ENCODE measurements at places on chromosomes 2 and 18.

- DNase-seq = no peak
These were observed 35.6 kb downstream of the FBLN7 start for GRCh38 chr2:112173646-112174319.

GRCh38 chr2:8133363-8133762, 548.5 kb upstream of the ID2 start:
- no peak for DNase-seq

DNA sequence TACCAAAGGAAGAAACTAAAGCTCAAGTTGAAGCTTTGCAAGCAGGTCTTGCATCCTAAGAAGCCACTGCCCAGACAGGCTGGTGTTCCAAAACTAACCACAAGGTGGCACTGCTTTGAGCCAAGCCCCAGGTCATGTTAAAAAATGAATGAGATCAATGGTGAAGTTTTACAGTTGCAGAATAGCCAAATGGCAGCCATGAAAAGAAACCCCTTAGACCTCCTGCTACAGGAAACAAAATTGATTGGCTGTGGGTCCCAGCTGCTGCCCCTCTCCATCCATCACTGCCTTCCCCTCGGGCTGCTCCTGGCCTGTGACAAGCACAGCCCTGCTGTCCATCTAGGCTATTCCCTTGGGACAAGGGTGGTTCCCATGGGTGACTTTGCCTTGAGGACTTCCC, 20.7 kb upstream of the MREG start:
- no peak for DNase-seq

- DNase-seq = no peak
These were observed 94.3 kb upstream of the KCTD1 start for GRCh38 chr18:26642440-26643348.

GRCh38 chr2:115303-115702, 69.0 kb upstream of the FAM110C start:
- no peak for DNase-seq

- DNase-seq = no peak
These were observed 31.4 kb upstream of the TAF1B start for GRCh38 chr2:9811679-9812511.

DNA sequence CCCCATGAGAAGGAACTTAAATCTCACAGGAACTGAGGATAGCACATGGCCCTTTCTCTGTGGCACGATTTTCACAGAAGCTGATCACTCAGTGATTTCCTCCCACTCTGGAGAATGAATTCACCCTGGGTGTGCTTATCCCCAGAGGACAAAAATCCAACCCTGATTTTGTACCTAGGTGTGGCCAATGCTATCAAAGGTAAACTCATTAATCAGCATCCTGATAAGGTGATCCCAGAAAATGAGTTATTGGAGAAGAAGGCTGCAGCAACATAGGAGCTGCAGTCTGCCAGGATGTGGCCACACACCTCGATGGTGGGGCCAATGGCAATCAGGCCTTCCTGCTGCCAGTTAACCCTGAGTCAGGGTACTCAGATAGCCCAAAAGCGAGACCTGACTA, 8.2 kb upstream of the SULT1C2 start:
- DNase-seq = no peak

- DNase-seq = no peak
These were observed 86.0 kb downstream of the ICOS start for GRCh38 chr2:204022550-204022949.

DNA sequence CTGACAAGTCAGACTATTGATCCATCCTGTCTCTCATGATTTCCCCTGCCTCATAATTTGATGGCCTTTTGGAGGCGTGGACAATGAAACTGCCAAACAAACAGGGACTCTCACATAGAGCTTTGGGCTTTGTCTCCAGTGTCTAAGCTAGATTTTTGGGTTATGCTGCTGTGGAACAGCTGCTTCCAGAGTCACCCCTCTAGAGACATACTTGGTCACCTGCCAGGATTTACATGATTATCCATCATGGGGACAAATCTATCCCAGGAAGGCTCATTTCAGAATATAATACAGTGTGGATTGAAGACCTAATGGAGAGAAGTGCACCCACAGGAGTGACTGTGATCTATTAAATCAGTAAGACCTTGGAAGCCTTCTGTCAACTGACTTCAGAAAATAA, 159.6 kb downstream of the SLC8A1 start:
- DNase-seq = no peak

GRCh38 chr2:214410918-214411554, at the start of gene VWC2L:
VWC2L (plus strand) TSS chr2:214411054; CDS start chr2:214414194, 3,140 bp downstream.
- DNase-seq = peak; percentile 2

- DNase-seq = no peak
These were observed 26.8 kb downstream of the AAK1 start for GRCh38 chr2:69616755-69617154.

DNA sequence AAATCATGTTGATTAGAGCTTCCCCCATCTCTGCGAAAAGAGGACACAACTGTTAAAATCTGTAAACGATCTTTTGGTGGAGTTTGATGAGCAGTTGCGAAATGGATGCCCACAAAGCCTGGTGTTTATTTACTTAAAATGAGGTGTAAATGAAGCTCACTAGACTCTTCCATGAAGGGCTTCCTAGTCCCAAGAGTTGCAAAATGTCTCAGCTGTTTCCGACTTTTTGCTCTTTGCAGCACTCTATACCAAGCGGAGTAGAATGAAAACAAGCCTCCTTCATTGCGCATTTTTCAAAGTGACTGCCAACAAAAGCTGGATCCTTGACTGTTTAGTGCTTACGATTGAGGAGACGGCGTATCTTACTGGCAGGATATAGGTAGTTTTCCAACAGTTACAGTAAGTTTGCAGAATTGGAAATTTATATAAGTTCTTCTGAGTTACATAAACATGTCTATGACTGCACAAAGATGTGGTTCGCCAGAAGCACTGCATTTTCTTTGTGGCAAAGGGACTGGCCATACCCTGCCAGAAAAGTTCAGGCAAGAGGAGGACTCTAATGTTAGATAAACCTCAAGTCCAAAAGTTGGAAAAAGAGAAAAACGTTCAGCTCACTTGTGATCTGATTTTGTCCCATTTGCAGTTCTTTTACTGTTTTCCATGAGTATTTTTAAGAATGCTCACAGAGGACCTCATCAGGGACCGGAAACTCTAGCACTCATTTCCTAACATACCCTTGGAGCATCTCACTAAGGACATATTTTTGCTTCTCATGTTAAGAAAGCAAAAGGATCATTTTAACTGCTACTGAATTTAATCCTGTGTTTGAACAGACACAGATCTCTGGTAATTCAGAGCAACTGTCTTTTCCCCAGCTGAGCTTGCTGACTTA, 42.7 kb downstream of the COLEC12 start:
- DNase-seq = no peak

DNA sequence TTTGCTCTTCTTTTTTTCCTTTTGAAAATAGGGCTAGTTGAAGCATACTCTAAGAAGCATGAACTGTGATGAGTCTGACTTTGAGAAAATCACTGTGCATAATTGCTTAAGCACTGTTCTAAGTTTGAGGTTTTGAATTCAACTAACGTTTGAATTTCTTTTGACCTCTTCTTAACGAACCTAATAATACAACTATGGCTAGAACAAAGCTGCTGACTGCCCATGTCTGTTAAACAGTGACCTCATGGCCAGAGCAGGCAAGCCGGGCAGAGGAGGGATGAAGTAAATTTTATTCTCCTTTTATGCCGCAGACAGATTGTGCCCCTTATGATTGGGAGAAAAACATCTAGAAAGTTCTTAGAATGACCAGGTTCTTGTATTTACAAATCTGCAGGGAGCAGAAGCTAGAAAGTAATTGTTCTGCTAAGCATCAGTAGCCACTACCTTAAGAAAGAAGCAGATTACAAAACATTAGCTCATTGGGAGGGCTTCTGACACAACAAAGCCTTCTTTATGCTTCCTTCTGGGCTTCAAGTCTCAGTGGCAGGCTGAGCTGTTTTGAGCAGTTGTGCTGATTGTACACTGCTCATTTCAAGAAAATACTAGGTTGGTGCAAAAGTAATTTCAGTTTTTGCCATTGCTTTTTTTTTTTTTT, 97.8 kb upstream of the RASGRP3 start:
- DNase-seq = no peak

DNA sequence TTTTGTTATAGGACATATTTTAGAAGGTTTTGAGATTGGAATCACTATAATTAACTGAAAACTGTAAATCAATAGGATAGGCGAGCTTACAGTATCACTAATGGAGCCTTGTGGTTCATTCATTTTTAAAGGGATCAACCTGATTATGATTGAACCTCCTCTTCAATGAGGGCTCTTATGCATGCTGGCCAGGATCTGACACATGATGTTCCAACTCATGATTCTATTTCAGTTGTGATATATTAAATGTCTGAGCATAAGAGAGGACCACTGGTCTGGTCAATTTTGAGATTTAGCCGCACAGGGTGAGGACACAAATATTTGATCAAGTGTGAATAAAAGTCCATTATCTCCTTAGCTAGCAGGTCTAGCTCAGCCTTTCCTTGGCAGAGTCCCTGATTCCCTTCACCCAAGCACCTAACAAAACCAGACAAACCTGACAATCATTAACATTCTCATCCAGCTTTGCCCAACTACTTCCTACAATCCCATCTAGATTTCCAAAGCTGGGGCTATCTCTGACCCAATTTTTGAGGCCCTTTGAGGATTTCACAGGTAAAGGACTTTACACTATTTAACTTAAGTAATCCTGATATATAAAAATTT, 6.9 kb upstream of the MAP4K4 start:
- DNase-seq = no peak

GRCh38 chr2:240739797-240740196, 48.1 kb downstream of the AQP12A start:
- DNase-seq = no peak

- no peak for DNase-seq
These were observed 166.0 kb downstream of the LCLAT1 start for GRCh38 chr2:30613001-30613400.

GRCh38 chr18:75831960-75832359, 404.5 kb upstream of the SMIM21 start:
- no peak for DNase-seq

GRCh38 chr2:38185012-38185491, 109.1 kb upstream of the CYP1B1 start:
- no peak for DNase-seq

DNA sequence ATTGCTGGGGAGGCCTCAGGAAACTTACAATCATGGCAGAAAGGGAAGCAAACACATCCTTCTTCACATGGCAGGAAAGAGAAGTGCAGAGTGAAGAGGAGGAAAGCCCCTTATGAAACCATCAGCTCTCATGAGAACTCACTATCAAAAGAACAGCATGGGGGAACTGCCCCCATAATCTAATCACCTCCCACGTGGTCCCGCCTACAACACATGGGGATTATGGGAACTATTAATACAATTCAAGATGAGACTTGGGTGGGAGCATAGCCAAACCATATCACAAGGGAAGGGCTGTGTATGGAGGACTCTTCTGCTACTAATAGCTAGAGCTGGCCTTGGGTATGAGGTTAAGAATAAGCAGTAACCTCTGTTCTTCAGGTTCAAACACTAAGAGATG, 8.8 kb upstream of the SETBP1 start:
- no peak for DNase-seq

DNA sequence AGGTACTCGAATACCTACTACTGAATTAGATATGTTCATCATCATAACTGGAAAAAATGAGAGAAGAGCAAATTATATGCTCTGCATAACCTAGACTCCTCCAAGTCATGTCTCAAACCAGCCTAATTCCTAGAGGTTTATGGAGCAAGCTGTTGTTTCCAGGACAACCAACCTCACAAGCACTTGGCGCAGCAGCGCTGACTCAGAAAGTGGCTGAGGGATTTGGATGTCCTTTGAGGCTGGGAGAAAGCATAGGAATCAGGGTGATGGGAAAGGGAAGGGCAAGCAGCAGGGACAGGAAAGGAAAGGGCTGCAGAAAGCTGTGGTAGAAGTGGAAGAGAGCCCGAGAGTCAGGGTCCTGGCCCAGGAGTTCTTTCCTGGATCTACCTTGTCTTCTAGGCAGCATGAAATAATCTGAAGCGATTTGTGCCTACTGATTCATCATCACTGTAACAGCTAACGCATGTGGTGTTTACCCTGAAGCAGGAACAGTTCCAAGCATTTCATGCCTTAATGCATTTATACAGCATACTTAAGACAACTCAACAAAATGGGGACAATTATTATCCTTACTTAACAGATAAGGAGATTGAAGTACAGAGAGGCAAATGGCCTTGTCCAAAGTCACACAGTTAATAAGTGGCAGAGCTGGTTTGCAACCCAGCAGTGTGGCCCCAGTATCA, 3.7 kb downstream of the PLEK start:
- no peak for DNase-seq
